Heart left ventricle (tissue), 16 donors: ENCODE measurements at places on chromosomes 7 and 10. TPM values are rescaled to one million over a fixed set of nuclear protein-coding genes. Genes with fewer than 3 reads are reported as not detected.

Gene ITIH5
- 3.1 TPM for polyA plus RNA-seq

Gene GNA12
- polyA plus RNA-seq = 39.3 TPM

Gene CAMK1D
- polyA plus RNA-seq = 2.0 TPM

GRCh38 chr10:132450466-132450824 is 53.4 kb downstream of the PWWP2B start:
- H3K4me3 ChIP-seq = no peak overlapping the region
- peak; percentile 57 for DNase-seq
- H3K4me1 ChIP-seq = peaks cover 3% of the 10 kb centered on the region
- H3K27ac ChIP-seq = no peak overlapping the region
- H3K27me3 ChIP-seq = no peaks in the 10 kb centered on the region

- H3K27ac ChIP-seq = no peak overlapping the region
- DNase-seq = peak; percentile 59
- H3K4me3 ChIP-seq = no peak overlapping the region
Measured at GRCh38 chr7:27922907-27923641, 183.1 kb downstream of the TAX1BP1 start.

- H3K27me3 ChIP-seq = peaks cover 80% of the 10 kb centered on the region
- H3K4me3 ChIP-seq = peak overlapping the region; percentile 47
- no peak for DNase-seq
- no peaks in the 10 kb centered on the region for H3K36me3 ChIP-seq
Measured at GRCh38 chr10:117175215-117175900, 21.9 kb upstream of the KCNK18 start.

DNA sequence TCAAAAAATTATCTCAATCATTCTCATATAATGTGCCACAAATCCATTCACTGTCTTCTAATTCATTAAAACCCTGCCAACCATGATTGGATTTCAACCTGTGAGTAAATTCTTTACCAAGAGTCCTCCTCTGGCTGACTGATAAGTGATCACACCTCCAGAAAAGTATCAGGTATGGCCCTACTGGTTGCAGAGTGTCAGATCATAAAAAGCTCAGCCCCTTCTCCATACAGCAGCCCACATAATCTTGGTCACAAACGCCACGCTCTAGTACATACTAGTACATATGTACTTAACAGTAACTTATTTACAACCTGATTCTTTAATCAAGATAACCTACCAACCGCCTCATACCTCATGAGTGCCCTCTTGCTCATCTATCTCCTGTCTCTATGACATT is 26.1 kb downstream of the UBE2H start:
- peaks cover 36% of the 10 kb centered on the region for H3K4me1 ChIP-seq
- H3K36me3 ChIP-seq = peaks cover 25% of the 10 kb centered on the region
- no peak for DNase-seq
- no peaks in the 10 kb centered on the region for H3K27me3 ChIP-seq
- no peak overlapping the region for H3K4me3 ChIP-seq
- H3K27ac ChIP-seq = no peak overlapping the region
